ENCODE measurements at places on chromosomes 1 and 21.

DNA sequence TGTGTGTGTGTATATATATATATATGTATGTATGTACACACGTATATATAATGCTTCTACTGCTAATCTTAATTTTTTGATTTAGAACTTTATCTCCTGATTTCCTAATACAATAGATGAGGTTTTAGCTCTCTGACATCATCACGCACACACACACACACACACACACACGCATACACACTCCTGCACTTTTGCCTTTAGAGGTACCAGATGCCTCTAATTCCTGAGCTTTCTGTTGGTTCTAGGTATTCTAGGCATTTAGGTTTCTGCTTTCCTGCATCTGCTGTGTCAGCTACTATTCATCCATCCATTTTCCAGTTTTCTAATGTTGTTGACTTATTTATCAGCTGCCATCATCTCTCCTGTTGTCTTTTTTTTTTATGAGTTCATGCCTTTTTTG, 348.3 kb downstream of the ASTN1 start:
- no peak for DNase-seq

GRCh38 chr1:23254584-23254983, 37.3 kb upstream of the HTR1D start:
- DNase-seq: no peak

DNA sequence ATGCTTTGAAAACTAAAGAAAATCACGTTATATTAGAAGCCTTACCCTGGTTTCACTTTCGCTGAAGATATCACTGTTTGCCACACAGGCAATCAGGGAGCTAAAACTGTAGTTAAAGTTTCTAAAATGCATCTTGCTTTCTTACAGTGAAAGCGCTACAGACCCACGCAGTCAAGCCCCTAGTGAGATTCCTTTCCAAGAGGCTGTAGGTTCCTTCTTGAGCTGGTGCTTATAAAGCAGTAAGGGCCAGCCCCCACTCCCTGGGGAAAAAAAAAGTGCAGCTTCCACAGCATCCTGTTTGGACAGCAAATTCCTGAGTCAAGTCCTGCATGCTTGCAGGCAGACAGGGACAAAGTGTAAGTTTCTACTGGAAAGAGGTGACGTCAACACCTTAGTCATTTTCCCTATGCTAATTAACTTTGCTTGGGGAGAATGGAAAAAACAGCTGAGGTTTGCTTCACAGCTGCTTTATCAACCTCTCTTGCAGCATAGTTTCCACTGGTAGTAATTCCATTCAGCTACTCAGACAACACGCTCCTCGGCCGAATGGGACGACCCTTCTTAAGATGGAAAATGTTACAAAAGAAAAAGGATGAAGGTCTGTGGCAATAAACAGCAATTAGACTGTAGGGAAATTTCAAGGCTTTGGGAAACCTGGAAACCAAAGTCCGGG, 14.7 kb upstream of the KCNE1 start:
- DNase-seq: peak; percentile 24

- no peak for DNase-seq
These were observed 130.4 kb downstream of the KIF26B start for GRCh38 chr1:245285168-245285567.
